NCI-H1417 treated with DMSO at 0.1 percent for 48 hours (cell line): ENCODE measurements at places on chromosomes 13 and 19.

- DNase-seq: no peak
These were observed at the start of gene EBI3 for GRCh38 chr19:4229179-4229931. EBI3 (plus strand) TSS chr19:4229523; CDS start chr19:4229551, 28 bp downstream.

- DNase-seq: no peak
These were observed 2.1 kb upstream of the GRWD1 start for GRCh38 chr19:48443731-48444128.

- no peak for DNase-seq
These were observed 6.1 kb downstream of the SACS start for GRCh38 chr13:23427342-23427843.

- no peak for DNase-seq
These were observed 12.0 kb upstream of the MATK start for GRCh38 chr19:3798137-3798536.

- DNase-seq: no peak
These were observed 26.5 kb downstream of the CEP89 start for GRCh38 chr19:32945260-32945659.

DNA sequence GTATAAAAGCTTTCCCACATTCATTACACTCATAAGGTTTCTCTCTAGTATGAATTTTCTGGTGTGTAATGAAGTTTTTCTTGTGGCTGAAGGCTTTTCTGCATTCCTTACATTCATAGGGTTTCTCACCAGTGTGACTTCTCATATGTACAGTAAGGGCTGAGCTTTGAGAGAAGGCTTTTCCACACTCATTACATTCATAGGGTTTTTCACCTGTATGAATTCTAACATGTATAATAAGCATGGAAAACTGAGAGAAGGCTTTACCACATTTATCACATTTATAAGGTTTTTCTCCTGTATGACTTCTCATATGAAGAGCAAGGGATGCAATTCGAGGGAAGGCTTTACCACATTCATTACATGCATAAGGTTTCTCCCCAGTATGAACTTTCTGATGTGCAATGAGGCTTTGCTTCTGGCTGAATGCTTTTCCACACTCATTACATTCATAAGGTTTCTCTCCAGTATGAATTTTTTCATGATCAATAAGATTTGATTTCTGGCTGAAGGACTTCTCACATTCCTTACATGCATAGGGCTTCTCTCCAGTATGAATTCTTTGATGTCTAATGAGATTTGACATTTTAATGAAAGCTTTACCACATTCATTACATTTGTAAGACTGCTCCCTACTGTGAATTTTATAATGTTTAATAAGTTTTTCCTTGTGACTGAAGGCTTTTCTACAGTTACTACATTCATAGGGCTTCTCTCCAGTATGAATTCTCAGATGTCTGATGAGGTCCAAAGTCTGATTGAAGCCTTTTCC lies 42.6 kb downstream of the ZNF527 start:
- no peak for DNase-seq
